ENCODE measurements at places on chromosomes 12 and 14.

DNA sequence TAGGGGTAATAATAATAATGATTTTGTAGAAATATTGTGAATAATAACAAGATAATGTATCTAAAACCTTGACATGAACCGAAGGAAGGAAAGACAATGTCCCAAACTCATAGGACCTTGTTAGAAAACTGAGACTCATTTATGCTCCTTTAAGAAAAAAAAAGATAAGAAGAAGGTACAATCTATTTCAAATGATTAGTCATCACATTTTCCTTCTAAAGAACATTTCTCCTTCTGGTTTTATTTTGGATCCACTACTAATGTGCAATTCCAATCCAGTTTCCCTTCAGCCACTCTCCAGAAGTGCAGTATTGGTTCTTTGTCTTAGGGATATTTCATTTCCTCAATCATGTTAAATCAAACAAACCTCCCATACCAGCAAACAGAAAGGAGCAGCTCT lies 526.7 kb downstream of the FUT8 start:
- DNase-seq: no peak

- no peak for DNase-seq
These were observed 166.6 kb upstream of the BCL2L14 start for GRCh38 chr12:11904124-11904523.

DNA sequence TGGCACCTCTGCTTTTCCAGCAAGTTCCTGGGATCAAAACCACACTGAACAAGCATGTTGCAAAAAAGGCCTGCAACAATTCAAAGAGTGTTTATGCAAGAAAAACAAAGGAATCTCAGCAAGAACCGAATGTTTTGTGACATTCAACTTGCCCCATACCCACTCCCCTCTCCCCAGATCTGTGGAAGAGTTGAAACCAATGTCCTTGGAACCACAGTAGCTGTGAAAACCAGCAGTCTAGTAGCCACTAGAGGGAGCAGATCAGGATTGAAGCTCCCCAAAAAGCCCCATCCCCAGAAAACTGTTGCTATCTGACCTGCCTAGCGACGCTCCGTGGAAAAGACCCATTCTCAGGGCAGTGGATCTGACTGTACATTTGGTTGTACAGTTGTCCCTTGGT lies 27.1 kb downstream of the PRKAB1 start:
- no peak for DNase-seq

- DNase-seq: no peak
These were observed 63.2 kb downstream of the KLHL28 start for GRCh38 chr14:44898551-44898950.

- DNase-seq: no peak
These were observed 271.4 kb downstream of the RASSF9 start for GRCh38 chr12:85564786-85565185.

GRCh38 chr12:91007531-91008290 lies 2.9 kb upstream of the EPYC start:
- DNase-seq: no peak

DNA sequence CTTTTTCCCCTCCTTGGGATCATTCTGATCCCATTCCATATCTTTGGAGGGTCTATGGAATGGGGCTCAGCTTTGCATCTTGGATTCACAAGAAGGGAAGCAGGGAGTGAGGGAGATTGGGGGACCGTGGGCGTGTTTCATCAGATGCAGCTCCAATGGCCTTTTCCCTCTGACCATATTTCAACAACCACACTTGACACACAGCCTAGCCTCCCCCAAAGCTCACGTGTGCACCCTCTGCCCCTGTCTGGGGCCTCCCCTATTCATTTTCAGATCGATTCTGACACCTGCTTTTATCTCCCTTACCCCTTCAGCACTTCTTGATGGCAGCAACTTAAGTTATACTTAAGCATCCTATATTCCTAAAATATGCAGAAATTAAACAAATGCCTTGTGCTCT lies 126.6 kb downstream of the CHST11 start:
- no peak for DNase-seq

GRCh38 chr12:131494216-131494615 lies 216.7 kb upstream of the SFSWAP start:
- no peak for DNase-seq

DNA sequence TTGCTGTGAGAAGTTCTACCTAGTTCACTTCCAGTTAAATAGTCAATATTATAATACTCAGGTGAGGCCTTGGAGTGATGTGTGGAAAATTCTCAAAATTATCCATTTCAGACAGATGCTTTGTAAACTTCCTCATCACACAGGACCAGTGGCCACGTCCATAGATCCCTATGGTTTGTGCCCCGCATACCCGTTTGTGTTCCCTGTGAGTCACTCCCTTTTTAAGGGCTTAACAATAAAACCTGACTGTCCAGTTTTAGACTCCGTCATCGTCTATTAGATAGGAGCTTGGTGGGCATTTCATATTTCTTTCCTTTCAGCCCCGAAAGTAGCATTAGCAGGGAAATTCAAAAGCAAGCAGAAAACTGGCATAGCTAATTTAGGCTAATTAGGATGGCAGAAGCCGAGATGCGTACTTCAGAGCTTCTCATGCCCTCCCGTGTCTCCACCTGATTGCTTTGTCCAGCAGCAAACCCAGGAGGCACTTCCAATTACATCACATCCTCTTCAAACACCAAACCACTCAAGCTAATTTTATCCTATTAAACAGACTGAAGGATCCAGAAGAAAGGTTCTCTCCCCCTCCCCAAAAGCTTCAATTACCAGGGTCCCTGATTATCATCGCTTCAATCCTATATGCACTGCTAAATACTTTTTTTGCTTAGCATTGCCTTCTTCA lies 186.6 kb upstream of the OTX2 start:
- no peak for DNase-seq
